Peyer's patch (tissue), 4 donors: ENCODE measurements at places on chromosomes 13 and 19.

DNA sequence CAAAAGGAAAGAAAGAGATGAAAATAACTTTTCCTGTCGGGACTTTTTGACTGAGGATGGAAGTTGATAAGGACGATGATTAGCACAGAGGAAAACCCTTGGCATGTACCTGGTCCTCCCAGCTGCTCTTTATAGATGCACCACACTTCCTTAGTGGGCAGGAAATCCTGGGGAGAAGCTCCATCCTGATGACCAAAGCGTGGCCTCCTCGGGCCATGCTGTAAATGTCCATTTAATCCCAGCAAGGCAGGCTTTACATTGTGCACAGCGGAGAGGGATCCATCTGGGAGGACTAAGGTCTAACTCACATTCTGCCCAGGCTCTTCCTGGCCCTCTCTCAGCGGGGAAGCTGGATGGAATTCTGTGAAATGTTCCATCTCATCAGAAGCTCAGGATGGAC is 113.5 kb downstream of the COL4A2 start:
- DNase-seq: no peak

DNA sequence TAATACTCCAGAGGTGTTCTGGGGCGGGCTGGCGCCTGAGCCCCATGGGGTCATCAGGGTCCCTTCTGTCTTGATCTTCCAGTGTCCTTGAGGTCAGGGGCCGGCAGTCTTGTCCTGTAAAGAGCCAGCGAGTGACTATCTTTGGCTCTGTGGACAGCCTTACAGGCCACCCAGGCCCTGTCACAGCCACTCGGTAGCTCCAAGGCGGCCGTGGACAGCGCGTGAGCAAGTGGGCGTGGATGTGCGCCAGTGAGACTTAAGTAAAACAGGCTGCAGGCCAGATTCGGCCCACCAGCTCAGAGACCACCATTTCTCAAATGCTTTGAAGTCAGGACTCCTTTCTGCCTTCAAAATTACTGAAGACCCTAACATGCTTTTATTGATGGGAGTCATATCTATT is 3.7 kb downstream of the ZNF444 start:
- DNase-seq: no peak

DNA sequence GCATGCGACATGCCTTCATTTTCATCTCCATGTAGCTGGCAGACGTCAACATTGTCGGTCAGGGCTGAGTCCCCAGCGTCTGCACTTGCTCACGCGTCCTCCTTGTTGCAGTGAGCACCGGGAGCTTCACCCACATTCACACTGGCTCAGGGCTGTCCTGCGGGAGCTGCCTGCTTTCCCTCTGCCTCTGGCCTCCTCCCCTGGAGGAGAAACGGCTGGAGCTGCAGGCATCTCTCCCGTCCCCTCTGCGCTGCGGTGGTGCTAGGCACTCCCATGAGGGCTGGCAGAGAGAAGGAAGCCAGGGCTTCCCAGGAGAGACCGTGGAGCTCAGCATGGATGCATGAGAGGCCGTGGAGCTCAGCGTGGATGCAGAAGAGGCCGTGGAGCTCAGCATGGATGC is 18.4 kb upstream of the TMEM255B start:
- no peak for DNase-seq

DNA sequence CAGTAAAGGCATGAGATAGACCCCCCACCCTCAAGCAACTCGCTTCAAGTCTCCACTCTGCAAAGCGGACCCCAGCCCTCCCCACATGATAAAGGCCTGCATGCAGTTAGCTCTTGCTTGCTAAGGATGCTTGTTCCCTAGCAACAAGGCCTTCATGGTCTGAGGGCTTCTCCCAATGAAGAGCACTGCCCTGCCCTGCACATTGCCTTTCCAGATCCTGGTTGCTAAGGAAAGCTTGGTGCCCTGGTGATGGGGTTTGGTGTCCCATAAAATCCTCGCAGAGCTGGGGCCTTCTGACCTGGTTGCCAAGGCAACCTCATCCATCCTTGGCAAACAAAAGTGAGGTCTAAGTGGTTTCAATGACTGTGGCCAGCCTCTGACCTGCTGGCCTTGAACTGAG is 6.0 kb downstream of the DBP start:
- DNase-seq: no peak

DNA sequence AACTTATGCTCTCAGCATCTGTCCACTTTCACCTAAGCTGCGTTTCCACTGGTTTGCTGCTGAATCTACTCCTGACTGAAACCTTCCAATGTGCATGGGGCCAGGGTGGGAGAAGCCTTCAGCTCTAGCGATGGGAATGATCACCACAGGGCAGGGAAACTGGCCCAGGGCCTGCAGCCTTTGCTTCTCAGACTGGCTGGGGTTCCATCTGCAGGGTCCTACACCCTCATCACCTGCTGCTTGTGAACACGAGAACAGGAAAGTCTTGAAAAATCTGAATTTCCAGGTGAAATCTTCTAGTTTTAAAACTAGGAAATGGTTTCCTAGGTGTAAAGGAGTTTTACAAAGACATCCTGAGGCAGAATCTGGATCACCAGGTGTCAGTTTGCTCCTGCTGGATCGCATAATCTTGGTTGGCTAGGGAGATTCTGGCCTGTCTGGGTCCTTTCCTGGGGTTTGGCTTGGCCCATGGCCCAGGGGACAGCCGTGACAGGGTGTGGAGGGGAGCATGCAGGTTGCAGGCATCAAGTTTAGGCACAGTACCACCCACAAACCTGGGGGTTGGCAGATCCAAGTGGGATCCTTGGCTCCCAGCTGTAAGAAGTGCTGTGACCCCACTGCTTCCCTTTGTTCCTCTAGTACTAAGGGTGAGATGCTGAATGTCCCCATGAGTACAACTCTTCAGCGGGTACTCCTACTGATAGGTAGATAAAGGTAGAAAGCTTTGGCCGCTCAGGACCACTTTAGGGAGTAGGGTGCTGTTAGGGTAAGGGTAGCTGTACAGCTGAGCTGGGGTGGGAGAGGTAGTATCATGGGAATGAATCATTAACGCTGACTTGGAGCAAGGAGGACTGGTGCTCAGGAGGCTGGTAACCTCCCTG is 1.8 kb upstream of the UBE2M start:
- DNase-seq: no peak

DNA sequence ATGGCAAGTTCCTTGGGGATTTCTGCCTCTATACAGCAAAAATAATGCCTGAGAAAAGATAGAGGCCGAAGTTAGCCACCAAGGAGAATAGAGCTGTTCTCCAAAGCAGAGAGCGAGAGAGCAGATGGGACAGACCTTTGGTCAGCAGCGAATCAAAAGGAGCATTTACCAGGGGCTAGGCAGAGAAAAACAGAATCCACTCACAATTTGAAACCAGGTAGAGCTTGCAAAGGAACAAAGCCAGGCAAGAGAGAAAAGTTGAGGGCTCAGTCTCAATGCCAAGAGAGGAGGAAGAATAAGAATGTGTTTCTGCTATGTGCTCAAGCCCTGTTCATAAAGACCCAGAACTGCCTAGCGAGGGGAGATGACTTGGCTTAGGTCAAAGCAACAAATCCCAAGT is 112.8 kb downstream of the DCT start:
- no peak for DNase-seq

DNA sequence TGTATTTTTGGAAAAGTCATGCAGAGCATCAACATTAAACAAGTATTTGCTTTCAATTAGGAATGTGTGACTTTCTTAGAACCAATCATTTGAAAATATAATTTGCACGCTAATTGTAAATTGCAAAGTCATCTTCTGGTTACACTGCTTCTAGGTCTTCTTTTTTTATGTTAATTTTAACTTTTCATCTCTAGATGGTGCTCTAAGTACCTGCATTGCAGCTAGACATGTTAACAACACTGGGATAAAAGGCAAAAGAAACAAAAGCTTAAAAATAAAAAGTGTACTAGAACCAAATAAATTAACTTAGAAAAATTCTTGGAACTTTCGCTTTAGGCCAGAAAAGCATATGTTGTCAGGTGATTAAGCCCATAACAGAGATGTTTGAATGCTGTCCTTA is 2758.2 kb downstream of the PCDH9 start:
- DNase-seq: no peak

GRCh38 chr13:46860722-46861121 is 36.1 kb downstream of the HTR2A start:
- DNase-seq: no peak

GRCh38 chr19:57348136-57348535 is 2.9 kb upstream of the ZNF304 start:
- DNase-seq: no peak

- DNase-seq: no peak
These were observed 783.3 kb upstream of the ATXN8OS start for GRCh38 chr13:69324090-69324886.

DNA sequence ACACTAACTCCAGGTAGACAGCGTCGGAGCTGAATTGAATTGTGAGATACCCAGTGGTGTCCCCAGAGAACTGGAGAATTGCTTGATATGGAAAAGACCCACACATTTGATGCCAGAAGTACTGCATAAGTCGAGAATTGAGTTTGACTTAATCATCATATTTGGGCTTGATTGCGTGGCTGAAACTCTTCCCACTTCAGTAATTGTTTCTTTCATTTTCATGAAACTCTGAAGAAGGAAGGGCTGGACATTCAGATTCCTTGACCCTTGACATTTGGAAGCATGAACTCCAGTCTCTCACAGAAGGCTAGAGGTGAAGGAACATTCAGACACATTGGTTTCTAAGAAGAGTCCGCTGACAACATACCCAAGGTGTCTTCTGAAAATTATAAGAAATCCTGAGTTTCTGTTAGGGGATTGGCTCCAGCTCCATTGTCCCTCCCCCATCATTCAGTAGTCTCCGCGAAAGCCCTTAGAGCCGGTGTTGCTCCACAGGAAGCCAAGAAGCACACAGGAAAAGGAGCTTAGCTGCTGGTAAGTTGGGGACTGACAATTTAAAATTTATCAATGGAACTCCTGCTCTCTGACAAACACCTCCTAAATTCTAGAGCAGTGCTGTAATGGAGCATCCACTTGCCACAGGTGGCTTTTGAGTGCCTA is at the start of gene FPR2:
Gene FPR2 (plus strand): TSS at position 484 of the 660 bp plus-strand sequence. CDS start 7,479 bp downstream, outside the sequence.
- DNase-seq: no peak

GRCh38 chr13:113564331-113565023 is 20.1 kb upstream of the TFDP1 start:
- DNase-seq: no peak

- DNase-seq: no peak
These were observed 36.4 kb downstream of the RCBTB2 start for GRCh38 chr13:48496271-48497161.

DNA sequence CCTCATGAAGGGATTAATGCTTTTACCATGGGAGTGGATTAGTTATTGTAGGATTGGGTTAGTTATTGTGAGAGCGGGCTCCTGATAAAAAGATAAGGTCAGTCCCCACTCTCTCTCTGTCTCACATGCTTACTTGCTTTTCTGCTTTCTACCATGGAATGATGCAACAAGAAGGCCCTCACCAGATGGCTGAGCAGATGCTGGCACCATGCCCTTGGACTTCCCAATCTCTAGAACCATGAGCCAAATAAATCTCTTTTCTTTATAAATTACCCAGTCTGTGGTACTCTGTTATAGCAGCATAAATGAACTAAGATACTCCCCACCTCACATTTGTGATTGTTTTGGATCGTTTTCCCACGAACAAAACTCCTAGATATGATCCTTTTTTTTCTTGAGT is 353.8 kb downstream of the DNAJC15 start:
- no peak for DNase-seq

DNA sequence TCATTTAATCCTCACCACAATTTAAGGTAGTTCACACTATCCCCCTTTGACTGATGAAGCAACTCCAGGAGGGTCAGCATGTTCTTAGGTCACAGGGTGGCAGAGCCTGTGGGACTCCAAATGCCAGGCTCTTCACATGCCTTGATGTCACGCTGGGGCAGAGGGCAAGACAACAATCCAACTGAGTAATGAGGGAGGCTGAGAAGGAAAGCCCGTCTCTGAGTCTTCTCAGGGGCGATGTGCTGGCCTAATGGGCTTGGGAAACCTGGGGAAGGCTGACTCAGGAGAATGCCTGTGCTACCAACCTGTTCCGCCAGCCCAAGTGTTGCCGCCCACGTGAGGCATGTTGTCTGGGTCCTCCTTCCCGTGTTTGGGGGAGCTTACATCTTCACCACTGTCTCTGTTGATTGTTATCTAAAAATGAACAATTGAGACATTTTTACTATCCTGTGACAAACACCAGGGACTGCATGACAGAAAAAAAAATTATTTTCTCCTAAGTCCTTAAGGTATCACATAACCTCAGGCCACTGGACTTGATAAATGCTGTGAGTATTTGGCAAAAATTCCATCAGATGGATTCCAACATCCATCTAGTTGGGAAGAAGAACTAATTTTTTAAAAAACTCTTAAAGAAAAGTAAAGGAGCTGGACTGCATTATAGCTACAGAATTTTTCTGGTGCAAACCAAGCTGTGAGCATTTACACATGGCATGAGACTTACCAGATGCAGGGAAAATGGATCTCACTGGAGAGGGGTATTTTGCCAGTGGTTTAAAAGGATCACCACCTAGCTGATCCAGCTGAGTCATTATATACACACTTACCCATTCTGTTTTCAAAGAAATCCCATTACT is 157.5 kb downstream of the RGCC start:
- no peak for DNase-seq

- no peak for DNase-seq
These were observed 266.1 kb upstream of the TMTC4 start for GRCh38 chr13:100940658-100941057.

- DNase-seq: no peak
These were observed 21.7 kb upstream of the SCEL start for GRCh38 chr13:77513719-77514335.

GRCh38 chr19:29547981-29548380 is 22.2 kb downstream of the VSTM2B start:
- DNase-seq: no peak

DNA sequence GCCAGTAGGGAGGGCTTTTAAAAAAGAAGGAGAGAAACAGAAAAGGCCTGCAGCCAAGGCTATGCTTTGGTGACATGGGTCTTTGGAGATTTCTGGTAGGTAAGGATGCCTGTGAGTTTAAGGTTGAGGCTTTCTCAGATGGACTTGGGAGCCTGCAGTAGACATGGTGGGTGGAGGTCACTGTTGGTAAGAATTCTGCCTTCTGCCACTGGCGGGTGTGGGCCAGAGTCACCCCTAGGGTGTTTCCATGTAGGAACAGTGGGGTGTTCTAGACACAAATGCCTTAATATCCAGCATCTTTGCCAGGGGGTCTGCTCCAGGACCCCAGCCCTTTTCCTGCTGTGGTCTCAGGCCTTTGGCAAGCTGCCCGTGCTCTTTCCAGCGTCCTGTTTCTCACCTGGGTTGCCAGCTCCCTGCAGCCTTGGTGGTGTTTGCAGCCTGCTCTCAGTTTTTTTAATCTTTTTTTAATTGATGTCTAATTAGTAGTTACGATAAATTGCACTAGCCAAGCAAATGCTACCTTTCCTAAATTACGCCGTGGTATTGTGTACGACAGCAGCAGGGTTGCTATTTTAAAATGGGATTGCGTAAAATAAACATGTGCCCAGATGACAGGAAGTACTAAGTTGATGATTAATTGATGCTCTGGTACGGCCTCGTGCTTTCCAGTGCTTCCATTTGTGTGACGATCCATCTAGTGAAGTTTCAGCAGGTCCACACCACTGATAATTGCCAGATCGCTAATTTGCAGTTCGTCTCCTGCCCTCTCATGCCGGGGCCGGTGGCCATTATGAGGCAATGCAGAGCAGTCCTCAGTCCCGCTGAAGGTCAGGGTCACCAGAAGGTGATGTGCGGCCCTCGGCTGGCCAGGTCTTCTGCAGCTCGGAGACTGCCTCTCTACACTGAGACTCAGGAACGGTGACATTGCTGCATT is 35.3 kb upstream of the NPAS1 start:
- DNase-seq: no peak
